ENCODE measurements at places on chromosomes 5 and 9. TPM values are rescaled to one million over a fixed set of nuclear protein-coding genes. Genes with fewer than 3 reads are reported as not detected.

DNA sequence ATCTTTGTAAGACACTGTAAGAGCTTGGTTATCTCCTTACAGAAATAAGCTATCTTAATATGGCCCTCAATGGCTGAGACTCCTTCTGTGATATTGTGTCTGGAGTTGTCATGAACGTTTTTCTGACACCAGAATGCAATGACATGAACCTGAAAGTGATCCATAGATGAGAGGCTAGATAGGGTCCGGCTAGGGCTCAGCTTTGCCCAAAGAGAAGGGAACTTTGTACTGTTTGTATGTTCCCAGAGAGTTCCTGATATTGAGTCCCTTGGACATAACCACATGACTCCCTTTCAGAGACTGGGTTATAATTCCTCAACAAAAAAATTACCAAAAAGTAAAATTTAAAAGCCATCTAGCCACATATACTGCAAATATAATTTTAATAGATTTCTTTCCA lies 575.8 kb upstream of the CLINT1 start:
- no peak for DNase-seq

DNA sequence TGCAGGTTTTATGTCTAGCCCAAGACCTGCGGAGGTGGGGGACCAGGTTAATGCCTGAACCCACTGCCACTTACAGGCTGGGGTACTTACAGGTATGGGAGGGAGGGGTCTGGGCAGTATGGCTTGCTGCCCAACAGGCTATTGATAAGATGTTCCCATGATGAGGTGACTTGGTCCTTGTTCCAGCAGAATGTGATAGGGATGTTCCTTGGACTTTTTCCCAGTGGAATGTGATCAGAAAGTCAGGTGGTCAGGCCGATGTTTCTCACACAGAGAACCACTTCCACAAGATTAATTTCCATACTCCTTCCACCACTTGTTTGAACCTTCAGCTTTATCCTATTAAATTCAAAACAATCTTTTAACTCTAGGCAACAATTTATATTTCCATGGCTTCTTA lies 27.0 kb upstream of the GPX3 start:
- no peak for DNase-seq

DNA sequence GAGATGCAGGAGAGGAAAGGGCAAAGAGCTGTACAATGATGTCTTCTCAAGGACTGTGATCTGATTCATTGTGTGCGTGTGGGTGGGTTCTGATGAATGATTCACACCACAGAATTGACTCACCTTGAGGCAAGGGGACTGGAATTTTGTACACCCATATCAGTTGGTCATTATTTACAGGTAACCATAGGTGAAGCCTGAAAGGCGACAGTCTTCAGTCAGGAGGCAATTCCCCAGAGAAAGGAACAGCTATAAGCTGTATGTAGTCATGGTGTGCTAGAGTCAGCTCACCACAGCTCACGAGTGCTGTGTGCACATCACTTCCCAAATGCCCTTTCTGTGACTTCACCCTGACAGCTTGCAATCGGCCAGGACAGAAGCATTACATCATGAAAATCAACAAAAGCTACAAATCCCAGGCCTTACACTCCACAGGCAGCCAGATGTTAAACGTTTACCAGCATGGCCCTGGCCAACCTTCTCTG lies 87.6 kb upstream of the RPS23 start:
- DNase-seq: no peak

DNA sequence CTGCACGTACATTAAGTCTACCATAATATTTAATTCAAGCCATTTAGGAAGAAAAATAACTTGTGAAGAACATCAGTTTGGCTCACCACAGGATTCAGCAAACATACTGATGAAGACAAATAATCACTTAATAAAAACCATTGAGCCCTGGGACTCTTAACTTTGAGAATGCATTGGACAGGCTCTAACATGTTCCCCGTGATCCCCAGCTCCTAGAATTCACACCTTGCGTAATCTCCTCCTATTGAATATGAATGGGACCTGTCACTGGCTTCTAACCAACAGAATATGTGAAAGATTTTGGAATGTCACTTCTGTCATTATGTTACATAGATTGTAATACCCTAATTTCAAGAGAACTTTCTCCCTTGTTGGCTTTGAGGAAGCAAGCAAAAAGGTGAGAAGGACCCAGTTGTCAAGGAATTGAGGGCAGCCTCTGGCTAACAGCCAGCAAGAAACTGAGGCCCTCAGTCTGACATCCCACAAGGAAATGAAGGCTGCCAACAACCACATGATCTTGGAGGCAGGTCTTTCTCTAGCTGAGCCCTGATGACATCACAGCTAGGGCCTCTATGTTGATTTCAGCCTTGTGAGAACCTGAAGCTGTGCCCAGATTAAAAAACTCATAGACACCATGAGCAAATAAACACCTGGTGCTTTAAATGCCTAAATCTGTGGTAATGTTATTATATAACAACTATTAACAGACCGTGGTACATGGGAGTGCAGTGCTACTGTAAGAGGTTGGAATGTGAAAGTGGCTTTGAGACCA lies 433.2 kb downstream of the SEMA5A start:
- DNase-seq: no peak

DNA sequence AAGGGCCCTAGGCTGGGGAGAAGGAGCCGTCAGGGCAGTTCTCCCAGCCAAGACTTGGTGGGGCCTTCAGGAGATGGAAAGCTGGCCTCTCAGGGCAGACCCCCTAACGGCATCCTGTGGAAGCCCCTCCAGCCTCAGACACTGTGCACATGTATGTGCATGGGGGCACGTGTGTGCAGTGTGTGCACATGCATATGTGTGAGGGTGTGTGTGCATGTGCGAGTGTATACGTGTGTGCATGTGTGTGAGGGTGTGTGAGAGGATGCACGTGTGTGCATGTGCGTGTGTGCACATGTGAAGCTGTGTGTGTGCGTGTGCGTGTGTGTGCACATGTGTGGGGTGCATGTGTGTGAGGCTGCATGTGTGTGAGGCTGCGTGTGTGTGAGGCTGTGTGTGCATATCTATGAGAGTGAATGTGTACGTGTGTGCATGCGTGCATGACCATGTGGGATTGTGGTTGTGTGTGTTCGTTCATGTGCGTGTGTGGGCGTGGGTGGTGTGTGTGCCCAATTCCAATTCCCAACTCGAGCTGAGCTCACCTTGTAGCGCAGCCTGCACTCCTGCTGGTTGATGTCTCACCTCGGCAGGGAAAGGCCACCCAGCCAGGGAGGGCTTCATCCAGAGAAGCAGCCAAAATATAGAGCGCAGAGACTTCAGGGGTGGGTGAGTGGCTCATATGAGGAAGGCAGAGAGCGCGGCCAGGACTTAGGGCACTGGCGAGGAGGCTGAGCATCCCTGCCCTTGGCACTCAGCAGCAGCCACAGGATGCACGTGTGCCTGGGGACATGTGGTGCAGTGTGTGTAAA lies 142.7 kb upstream of the PPP1R26 start:
- no peak for DNase-seq

DNA sequence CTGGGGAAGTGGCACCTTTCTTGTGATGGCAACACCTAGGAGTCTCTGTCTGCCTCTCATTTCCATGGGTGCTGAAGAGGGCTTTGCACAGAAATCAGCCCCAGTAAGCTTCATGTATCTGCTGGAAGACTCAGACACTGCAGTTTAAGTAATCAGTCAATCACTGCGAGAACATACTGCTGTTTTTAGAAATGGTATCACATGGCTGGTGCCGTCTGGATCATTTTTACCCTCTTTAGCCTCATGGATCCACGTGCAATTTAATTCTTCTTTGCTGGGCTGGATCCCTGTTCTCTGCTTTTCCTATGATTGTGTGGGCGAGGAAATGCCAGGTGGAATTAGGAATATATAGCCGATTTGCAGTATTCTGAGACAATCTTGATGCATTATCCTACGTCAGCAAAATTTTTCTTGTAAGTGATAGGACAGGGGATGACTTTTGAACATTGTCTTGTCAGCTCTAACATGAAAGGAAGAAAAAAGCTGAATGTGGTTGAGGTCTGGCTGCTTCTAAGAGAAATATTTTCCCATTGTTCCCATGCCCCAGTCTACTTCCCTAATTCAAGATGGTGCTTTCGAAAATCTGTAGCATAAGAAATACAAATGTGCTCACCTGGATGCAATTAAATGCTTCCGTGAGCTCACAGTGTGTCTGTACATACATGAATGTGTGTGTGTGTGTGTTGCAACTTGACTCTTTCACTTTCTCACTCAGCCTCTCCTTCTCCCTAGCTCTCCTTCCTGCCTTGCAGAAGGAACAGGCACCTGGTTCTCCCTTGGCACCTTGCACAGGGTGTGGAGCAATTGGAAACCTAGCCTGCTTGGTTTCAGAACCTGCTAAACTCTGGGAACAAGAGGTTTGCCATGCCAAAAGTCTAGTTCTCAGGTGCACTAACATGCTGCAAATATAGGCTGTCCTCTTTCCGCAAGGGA lies 281.6 kb downstream of the NTRK2 start:
- no peak for DNase-seq

- DNase-seq: no peak
Measured at GRCh38 chr5:138981131-138981530, 106.0 kb upstream of the LRRTM2 start.

DNA sequence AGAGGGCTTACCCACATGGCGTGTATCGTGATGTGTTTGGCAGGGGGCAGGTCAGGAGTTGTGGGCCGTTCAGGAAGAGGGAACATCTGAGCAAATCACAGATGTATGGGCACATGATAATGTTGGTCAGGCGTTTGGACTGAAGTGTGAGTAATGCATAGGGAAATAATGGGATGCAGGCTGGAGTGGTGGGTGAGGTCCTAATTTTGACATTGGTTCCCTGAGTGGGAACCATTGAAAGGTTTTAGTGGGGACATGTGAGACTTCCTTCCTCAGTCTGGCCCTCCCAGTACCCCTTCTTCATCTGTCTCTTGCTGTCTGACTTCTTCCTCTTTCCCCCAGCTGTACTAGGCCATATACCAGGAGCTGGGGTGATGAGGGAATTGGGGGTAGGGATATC lies 7.6 kb downstream of the OTULIN start:
- DNase-seq: no peak

DNA sequence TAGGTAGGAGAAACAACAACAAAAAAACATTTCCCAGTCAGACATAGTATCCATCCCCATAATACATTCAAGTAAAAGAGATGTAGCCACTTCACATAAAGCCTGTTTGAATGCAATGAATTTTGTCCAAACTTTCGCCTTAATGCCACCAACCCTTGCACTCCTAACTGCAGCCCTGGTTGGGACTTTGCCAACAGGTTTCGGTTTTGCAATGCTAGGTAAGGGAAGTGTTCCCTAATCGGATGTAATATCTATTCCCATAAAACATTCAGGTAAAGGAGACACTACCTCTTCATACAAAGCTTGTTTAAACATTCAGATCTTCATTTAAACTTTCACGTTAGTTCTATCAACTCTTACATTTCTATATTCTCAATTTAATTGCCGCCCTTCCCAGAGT lies 336.1 kb downstream of the DRD1 start:
- no peak for DNase-seq

- DNase-seq: no peak
Measured at GRCh38 chr9:15501179-15501578, 9.6 kb downstream of the PSIP1 start.

DNA sequence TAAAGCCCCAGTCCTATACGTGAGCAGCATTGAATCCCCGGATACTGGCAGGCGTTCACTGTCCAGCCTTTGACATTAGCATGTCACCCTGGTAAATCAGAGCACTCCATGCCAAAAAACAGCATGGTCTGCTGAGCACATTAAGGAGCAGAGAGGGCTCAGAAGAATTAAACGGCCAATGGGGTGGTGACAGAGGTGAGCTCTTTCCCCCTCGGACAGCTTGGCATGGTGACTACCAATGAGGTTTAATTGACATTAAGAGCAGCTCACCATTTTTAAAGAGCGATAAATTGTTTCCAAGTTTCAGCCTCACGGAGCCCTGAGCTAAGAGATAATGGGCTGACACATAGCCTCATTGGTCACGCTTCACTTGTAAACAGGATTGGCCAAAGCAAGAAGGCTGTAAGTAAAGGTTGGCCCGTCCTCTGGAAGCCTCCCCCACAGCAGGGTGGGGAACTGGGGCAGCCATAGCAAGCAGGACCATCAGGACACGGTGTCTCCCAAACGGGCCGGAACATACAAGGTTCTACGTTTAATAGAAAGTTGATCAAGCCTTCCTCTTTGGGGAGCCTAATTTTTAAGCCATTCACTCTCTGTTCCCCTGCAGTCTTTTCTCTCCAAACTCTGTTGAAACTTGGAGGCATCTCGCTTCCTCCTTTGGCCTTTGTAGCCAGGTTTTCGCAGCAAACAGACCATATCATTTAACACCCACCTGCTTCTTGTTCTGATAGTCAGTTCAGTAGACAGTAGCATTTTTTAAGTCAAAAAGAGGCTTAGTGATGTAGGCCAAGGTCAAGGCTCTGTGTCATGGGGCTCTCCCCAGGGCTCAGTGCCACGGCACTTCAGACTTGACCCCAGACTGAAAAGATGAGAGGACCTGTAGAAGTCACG lies 25.9 kb downstream of the QRFP start:
- no peak for DNase-seq

GRCh38 chr9:80554856-80555255 lies 983.1 kb downstream of the TLE4 start:
- DNase-seq: no peak

DNA sequence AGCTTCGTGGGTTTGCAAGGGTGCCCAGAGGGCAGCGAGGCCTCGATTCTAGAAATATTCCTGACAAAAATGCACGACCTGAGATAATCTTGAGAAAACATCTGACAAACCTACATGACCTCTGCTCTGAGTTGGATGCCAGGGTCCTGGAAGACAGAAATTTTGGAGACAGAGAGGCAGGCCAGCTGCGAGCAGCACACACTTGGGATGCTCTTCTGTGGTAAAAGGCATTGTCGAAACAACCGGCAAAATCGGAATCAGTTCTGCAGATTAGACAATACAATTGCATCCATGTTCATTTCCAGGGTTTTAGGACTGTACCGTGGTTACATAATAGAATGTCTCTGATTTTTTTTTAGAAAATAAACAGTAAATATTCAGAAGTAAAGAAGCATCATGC lies 74.2 kb downstream of the GADD45G start:
- DNase-seq: no peak

DNA sequence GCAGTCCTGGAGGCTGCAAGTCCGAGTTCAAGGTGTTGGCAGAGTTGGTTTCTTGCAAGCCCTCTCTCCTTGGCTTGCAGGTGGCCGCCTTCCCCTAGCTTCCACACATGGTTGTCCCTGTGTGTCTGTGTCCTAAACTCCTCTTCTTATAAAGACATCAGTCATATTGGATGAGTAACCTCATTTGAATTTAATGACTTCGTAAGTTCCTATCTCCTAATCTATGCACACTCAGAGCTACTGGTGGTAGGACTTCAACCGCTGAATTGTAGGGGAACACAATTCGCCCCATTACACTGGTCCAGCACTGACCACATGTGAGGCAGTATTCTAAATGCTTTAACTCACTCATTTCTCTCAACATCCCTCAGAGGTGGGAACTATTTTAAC lies 25.9 kb upstream of the ADAMTS2 start:
- DNase-seq: no peak

- DNase-seq: no peak
Measured at GRCh38 chr5:75465480-75465879, 45.9 kb downstream of the CERT1 start.

GRCh38 chr5:142748568-142749249 lies 21.5 kb upstream of the ARHGAP26 start:
- DNase-seq: no peak

- no peak for DNase-seq
Measured at GRCh38 chr9:82706786-82707185, 356.2 kb downstream of the RASEF start.

- DNase-seq: no peak
Measured at GRCh38 chr5:115602591-115603125, 379 bp upstream of the TICAM2 start.

Gene IFNA13
- polyA plus RNA-seq: not detected

Gene ALDOB
- polyA plus RNA-seq: 0.51 TPM

Gene LCN10
- 20.2 TPM for polyA plus RNA-seq

Gene CWC27
- 23.2 TPM for polyA plus RNA-seq

Gene ERCC8
- polyA plus RNA-seq: 14.4 TPM

Gene NAIP
- 13.3 TPM for polyA plus RNA-seq

Gene SLC27A6
- 1.0 TPM for polyA plus RNA-seq
